Glomerular endothelial cell (primary cell): ENCODE measurements at places on chromosomes 3 and 15.

DNA sequence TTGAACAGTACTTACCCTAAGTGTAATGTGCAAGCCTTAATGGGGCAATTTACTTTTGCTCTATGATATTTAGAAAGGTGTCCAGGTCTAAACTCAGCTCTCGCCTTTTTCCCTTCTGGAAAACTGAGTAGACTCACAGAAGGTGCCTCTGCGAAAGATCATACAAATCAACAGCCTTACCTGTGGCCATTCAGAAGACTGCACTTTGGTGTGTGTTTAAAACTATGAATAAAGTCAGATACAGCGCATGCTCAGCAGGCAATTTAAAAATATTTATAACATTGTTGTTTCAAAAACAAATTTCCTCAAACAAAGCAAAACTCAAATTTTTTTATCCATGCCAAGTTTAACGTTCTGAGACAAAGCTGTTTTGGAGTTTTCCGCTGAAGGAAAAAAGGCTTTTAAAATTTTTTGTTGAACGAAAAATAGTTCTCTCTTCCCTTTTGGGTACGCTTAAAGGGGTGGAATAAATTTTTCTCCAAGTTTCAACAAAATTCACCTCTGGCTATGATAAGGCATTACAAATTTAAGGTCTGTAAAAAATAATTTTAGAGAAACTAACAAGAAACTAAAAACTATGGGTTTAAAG is 156.3 kb downstream of the TIGIT start:
- no peak for DNase-seq

- no peak for DNase-seq
Measured at GRCh38 chr15:69585937-69586336, 133.3 kb downstream of the RPLP1 start.

- peak; percentile 20 for DNase-seq
Measured at GRCh38 chr3:196684548-196685407, 27.3 kb downstream of the CEP19 start.

- no peak for DNase-seq
Measured at GRCh38 chr3:38763569-38763968, 52.4 kb downstream of the SCN10A start.

DNA sequence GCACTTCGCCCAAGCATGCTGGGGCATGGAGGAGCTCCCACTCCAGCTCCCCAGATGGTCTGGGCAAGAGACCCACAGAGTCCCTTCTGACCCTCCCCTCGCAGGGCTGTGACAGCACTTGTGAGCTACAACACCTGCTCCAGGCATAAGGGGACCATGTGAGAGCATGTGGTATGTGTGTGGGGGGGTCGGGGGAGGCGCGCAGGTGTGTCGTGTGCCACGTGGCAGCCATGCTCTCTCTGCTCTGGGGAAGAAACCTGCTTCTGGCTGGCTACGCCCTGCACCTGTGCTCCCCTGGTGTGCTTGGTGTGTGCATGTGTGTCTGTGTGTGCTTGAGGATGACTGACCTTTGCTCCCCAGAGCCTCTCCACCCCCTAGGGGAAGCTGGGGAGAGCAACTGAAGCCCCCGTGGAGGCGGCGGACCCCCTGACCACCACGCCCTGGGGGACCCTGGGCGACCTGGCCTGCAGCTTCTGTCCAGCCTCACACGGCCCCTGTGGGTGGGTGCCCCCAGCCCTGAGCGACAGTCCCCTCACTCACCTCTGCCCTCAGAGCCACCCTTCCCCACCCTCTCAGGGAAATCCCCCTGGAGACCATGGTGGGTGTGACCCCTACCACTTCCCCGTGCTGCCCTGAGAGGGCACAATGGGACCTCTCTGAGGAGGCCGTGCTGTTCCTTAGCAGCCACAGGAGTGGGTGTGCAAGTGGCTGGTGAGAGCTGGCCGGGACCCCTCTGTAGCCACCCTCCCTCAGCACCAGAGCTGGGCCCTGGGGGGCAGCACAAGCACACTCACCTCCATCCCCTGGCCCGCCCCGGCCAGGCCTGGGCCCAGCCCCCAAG is 16.6 kb upstream of the SEC13 start:
- no peak for DNase-seq

- no peak for DNase-seq
Measured at GRCh38 chr3:7565574-7565973, 704.7 kb downstream of the GRM7 start.

- DNase-seq = no peak
Measured at GRCh38 chr3:74883222-74883621, 268.8 kb upstream of the CNTN3 start.

DNA sequence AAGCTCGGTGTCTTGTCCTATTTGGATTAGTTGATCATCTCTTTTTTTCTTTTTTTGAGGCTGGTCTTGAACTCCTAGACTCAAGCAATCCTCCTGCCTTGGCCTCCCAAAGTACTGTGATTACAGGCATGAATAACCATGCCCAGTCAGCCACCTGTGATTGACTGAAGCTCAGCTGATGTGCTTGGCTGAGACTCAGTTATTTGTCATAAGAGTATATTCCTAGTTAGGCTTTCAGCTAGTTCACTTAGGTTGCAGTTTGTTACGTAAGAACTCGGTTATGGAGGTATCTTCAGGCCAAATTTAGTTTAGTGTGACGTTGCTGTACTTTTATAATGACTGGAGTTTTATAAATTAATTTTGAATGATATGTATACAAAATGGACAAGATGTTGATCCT is 365.0 kb downstream of the SV2B start:
- no peak for DNase-seq

DNA sequence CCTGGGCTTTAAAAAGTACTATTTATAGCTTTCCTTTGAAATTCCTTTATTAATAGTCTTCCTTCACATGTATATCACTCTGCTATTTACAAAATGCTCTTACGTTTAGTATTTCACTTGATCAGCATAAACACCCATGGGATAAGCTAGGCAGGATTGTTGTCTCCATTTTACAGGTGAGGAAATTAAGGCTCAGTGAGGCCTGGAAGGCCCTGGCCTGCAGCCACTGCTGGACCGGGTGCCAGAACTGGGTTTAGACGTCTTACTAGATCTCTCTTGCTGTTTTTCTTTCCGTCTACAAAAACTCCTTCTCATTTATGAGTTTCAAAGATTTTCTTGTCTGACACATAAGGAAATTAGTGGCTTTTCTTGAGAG is 236.4 kb downstream of the LPP start:
- DNase-seq = no peak

- DNase-seq = no peak
Measured at GRCh38 chr3:107063351-107063750, 313.9 kb upstream of the CCDC54 start.

GRCh38 chr3:123841476-123842238 is 42.5 kb downstream of the MYLK start:
- DNase-seq = no peak
